Cardiac atrium fibroblast (primary cell): ENCODE measurements at places on chromosomes 5 and 9. TPM values are rescaled to one million over a fixed set of nuclear protein-coding genes. Genes with fewer than 3 reads are reported as not detected.

The C9 gene
- not detected in 2 replicates for total RNA-seq

The SPINK4 gene
- total RNA-seq, result not detected in 2 replicates

The GCNT4 gene
- total RNA-seq, result 3.4 and 6.9 TPM in 2 replicates

The LYRM7 gene
- 5.6 and 6.8 TPM in 2 replicates for total RNA-seq

The FLT4 gene
- total RNA-seq, result under 0.01 and 1.8 TPM in 2 replicates

The OBP2A gene
- not detected in 2 replicates for total RNA-seq
